OCI-LY7 (cell line): ENCODE measurements at places on chromosomes 7 and 10. TPM values are rescaled to one million over a fixed set of nuclear protein-coding genes. Genes with fewer than 3 reads are reported as not detected.

MMD2 gene
- not detected in 2 replicates for total RNA-seq

CPVL gene
- total RNA-seq = not detected in 2 replicates

SLC18A3 gene
- total RNA-seq = not detected in 2 replicates

MYL10 gene
- total RNA-seq = not detected in 2 replicates

CACNB2 gene
- not detected in 2 replicates for total RNA-seq

EXOSC1 gene
- total RNA-seq = 54.8 and 56.2 TPM in 2 replicates

NKX2-3 gene
- total RNA-seq = not detected in 2 replicates

KIAA1549 gene
- total RNA-seq = 2.1 and 3.0 TPM in 2 replicates

HOXA3 gene
- total RNA-seq = 2.6 and 2.7 TPM in 2 replicates

PTN gene
- total RNA-seq = not detected in 2 replicates

ANKRD61 gene
- total RNA-seq = 0.27 and 0.68 TPM in 2 replicates

CTAGE15 gene
- total RNA-seq = not detected in 2 replicates

IKZF1 gene
- total RNA-seq = 161 and 163 TPM in 2 replicates

SVIL gene
- total RNA-seq = 0.68 and 1.5 TPM in 2 replicates

FAM53B gene
- 50.5 and 58.5 TPM in 2 replicates for total RNA-seq

SKAP2 gene
- 54.8 and 67.9 TPM in 2 replicates for total RNA-seq

FAM237B gene
- not detected in 2 replicates for total RNA-seq

TRIL gene
- not detected in 2 replicates for total RNA-seq
